ENCODE measurements at places on chromosomes 3 and 15.

- DNase-seq = no peak
Observed at GRCh38 chr3:184662187-184662586, 49.7 kb downstream of the MAGEF1 start.

DNA sequence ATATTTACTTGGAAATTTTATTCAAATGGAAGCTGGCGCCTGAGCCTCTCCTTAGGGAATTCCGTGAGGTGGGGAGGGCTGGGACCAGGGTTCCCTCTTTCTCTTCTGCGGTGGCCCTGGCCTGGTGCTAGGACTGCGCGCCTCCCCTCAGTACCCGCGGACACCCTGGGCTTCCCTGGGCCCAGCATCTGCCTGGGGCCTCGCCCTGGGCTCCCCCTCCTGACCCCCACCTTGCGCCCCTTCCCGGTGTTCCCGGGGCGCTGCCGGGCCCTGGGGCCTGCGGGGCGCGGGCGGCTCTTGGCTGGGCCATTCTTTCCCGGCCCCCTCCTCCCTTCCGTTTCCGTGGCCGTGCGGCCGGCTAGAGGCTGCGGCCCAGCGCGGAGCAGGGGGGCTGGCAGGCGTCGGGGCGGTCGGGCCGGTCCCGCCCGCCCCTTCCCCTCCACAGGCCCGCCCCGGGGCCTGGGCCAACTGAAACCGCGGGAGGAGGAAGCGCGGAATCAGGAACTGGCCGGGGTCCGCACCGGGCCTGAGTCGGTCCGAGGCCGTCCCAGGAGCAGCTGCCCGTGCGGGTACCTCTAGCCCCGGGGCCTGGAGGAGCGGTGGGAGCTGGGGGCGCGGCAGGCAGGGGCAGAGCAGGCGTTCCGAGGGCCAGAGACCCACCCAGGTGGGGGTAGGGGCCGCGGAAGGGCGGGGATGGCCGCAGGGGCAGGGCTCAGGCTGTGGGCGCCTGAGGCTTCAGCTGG, at the start of gene FES:
FES (plus strand) TSS at position 529 of the 743 bp plus-strand sequence. CDS start 542 bp downstream, outside the sequence.
- DNase-seq = no peak

DNA sequence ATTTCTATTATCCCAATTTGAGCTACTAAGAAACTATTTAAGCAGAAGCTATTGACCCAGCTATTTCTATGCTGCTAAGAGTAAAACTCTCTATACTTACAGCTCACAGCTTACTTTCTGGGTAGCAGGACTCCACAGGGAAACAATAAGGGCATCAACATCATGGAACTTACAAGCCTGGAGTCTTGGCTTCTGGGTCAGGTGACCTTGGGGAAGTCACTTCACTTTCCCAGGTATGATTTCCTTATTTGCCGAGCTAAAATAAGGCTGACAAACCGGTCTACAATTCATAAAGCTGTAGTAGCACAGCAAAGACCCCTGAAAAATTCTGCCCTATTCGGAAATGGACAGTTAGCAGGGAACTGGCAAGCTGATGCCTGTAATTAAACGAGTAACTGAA, 278.3 kb upstream of the NR2F2 start:
- DNase-seq = no peak

- no peak for DNase-seq
Observed at GRCh38 chr3:138901567-138901966, 45.4 kb downstream of the FOXL2 start.

GRCh38 chr3:30655187-30655812, 48.9 kb downstream of the TGFBR2 start:
- DNase-seq = no peak

GRCh38 chr15:76327191-76328105, 9.1 kb upstream of the ISL2 start:
- DNase-seq = no peak

DNA sequence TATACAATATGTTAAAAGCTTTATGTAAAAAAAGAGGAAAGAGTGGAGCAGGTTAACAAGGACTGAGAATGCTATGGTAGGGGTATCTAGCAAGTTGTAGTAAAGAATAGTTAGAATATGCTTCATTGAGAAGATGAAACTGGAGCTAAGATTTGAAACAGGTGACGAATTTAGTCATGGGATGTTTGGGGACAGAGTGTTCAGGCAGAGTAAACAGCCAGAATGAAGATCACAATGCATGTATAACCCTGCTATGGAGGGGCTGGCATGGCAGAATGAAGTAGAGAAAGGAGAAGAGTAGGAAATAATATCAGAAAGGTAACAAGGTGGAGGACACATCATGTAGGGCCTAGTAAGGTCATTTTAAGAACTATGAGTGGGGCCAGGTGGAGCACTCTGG, 72.0 kb downstream of the BTD start:
- DNase-seq = no peak

GRCh38 chr15:53978253-53978906, at the start of gene UNC13C:
UNC13C (plus strand) TSS chr15:53978441; CDS start chr15:54012904, 34,463 bp downstream.
- DNase-seq = no peak

GRCh38 chr15:51048308-51048707, 46.4 kb downstream of the TNFAIP8L3 start:
- DNase-seq = no peak

GRCh38 chr3:60574046-60574769, 677.0 kb downstream of the FHIT start:
- DNase-seq = no peak

DNA sequence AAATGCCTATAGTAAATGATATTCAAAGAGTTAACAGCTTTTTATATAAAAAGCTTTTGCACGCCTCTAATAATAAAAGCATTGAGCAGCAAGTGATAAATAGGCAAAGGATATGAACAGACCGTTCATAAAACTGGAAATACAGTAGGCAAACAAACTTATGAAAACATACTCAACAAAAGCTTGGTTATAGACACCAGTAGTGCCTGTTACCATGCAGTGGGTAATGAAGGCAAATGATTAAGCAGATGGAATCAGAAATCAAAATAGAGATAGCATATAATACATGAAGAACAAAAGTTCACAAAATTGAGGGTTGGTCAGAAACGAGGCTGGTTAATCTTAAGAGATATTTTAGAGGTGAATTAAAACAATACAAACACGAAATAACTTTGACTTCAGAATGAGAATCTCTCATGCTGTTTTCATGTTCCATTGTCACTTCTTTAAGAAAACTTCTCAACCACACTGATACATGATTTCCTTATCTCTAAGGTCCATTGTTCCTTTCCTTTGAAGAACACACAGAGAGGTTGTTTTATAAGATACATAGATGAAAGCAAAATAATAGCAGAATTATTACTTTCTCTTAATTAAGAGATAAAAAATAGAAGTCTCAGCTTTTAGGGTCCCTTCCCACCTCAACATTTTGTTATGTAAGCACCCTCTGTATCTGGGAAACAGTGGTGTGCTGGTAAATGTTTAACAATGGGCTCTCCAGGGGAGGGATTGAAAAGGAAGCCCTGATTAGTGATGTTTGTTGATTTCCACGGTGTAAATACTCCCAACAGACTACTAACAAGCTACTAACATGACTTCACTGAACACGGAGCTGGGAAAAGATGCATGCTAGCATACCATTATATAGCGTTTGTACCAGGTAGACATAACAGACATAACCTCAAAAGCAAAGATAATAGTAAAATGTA, 12.6 kb downstream of the RASGRP1 start:
- no peak for DNase-seq

- no peak for DNase-seq
Observed at GRCh38 chr15:40439960-40440742, 602 bp upstream of the BAHD1 start.

- DNase-seq = peak; percentile 23
Observed at GRCh38 chr15:83380682-83381081, 66.5 kb upstream of the SH3GL3 start.

- DNase-seq = no peak
Observed at GRCh38 chr3:2579206-2579605, 480.5 kb downstream of the CNTN4 start.

DNA sequence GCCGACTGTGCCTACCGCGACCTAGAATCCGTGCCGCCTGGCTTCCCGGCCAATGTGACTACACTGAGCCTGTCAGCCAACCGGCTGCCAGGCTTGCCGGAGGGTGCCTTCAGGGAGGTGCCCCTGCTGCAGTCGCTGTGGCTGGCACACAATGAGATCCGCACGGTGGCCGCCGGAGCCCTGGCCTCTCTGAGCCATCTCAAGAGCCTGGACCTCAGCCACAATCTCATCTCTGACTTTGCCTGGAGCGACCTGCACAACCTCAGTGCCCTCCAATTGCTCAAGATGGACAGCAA, 1.4 kb downstream of the ISLR start:
- no peak for DNase-seq

- DNase-seq = no peak
Observed at GRCh38 chr3:155302481-155302880, 9.0 kb upstream of the STRIT1 start.

DNA sequence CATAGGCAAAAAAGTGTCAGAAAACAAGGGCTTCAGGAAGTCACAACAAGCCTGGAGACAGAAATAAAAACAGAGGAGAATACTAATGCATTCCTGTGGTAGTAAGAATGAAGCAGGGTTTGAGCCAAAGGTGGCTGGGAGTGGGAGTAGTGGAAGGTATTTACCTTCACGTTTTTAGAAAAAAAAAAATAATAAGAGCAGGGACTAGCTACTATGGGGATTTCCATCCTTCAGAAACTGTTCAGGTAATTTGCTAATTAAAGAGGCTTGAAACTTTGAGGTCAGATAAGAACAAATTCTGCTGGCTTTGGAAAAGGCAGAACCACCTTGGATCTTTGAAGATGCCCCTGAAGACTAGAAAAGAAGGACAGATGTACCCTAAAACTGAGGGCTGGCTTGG, 18.4 kb downstream of the ILDR1 start:
- no peak for DNase-seq

- no peak for DNase-seq
Observed at GRCh38 chr3:9295007-9295406, 45.6 kb upstream of the SRGAP3 start.

- no peak for DNase-seq
Observed at GRCh38 chr3:40731445-40731844, 206.7 kb downstream of the ZNF621 start.

- DNase-seq = no peak
Observed at GRCh38 chr3:69384326-69384725, 1.6 kb downstream of the FRMD4B start.

DNA sequence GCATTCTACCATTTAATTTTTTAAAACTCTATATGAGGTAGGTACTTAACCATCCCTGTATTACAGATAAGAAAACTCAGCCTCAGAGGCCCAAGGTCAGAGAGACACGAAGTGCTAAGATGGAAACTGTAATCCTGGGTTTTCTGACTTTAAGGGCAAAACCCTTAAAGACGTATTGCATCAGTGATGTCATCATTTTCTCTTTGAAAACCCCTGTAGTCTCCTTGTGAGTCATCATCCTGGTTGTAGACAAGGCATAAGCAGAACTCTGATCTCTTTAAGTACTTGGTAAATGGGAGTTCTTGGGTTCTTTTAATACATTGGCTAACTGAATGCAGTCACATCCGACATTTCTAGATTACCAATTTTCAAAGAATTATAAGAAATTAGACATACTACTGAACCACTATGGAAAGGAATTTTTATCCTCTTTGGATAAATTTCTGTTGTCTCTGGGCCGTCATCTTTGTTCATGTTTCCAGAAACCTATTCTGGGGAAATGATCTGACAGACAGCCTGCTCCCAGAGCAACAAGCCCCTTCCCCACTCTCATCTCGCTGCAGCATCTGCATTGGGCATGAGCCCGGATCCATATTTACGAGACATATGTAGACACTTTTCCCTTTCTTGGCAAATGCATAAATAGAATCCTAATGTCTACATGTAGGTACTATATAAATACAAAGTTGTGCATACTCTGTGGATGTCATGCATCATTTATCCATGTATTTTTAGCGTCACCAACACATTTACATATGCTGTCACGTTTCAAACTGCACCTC, 48.7 kb upstream of the MDFIC2 start:
- no peak for DNase-seq

GRCh38 chr15:42937143-42937542, 16.6 kb upstream of the TTBK2 start:
- DNase-seq = no peak

- DNase-seq = no peak
Observed at GRCh38 chr3:33808559-33808958, 10.1 kb downstream of the PDCD6IP start.

DNA sequence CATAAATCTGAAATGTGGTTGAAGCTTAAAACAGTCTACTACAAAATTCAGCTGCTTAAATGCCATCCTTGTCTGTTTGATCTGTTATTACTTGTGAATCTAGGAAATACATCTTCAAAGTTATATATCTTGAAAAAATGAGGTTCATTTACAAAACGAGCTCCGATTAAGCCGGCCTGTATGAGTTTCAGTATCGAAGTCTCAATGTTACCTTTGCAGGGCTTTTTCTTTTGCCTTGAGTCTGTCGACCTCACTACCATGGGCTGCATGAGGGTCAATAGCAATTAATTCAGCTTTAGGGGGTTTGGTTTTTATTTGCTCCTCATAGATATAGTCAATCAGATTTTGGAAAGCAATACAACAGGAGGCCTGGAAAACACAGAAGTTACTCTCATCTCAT, 23.2 kb downstream of the ERICH6 start:
- no peak for DNase-seq

DNA sequence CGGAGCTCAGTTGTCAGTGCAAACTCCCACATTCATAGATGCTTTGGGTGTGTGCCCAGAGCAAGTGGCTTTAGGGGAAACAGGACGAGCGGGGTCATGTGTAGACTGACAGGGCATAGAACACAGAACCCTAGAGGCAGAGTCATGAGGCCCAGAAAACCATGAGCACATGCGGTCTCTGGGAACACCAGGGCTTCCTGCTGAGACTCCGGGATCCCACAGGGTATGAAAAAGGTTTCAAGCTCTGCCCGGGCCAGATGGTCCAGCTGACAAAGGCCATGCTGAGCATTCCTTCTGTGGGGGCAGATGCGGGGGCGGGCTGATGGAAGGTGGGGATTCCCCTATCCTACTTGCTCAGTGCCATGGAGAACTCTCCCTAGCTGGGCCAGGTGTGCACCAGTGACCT, 44.8 kb downstream of the ROPN1B start:
- no peak for DNase-seq

DNA sequence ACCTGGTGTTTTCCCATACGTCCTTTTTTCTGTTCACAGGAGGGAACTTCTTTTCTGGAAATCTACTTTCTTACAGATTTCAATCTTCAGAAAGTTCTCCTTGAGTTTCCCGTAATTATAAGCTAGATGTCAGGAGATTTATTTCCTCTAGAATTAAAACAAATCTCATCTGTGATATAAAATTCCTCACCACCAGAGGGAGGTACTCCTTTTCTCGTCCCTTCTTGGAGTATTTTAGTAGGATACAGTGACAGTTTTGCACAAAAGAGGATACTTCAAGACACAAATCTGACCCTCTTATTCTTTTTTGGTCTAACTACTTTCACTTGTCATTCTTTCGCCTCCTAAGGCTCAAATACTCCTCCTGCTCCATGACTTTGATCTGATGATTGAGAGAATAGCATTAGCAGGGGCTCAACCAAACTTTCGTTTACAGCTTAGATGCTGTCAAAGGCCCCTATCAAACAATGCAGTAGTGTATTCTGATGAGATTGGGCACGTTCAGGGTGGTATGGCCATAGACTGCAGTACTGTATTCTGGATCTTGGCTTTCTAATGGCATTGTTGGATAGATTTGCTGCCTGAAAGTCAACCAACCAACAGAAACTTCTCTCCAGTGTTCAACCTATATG, 38.0 kb downstream of the TMEM41A start:
- no peak for DNase-seq

- DNase-seq = no peak
Observed at GRCh38 chr3:161999846-162000245, 503.2 kb downstream of the OTOL1 start.

Data from stimulated activated CD4-positive, alpha-beta T cell treated with anti-CD3 and anti-CD28 coated beads, Interleukin-12 subunit alpha, Interleukin-12 subunit beta, amount 100 ng/mL, for 48 hours (primary cell).